ENCODE measurements at places on chromosomes 13 and 19.

DNA sequence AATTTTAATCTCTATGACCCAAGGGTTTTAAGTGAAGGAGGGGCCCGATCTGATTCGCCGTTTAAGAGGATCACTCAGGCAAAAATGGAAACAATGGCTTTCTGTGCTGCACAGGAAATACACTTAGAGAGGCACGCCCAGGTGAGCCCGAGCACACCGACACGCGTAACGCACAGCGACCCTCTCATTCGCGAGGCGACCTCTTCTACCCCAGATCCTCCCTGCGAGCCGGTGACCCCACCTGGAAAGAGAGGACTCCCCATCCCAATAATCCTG, 216 bp downstream of the SH2D3A start:
- DNase-seq: no peak

- no peak for DNase-seq
These were observed 7.8 kb downstream of the ACTMAP start for GRCh38 chr19:40742477-40742876.

- DNase-seq: no peak
These were observed 34.0 kb upstream of the ZNF573 start for GRCh38 chr19:37813340-37813739.

DNA sequence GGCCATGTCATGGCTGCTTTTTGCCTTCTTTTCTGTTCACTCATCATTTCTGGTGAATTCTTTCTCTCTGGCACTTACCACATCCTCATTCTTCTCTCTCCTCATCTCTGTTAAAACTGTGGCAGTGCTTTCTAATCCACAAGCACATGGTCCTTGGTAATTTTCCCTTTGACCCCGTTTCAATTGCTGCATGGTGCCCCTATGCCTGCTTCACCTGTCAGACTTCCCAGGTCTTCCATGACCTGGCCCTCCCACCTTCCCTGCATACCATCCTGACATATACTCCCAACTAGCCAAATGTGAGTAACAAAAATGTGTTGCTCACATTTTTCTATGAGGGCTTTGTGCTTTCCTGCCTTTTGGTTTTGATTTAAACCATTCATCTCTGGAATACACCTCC, 286.5 kb downstream of the MTUS2 start:
- no peak for DNase-seq

DNA sequence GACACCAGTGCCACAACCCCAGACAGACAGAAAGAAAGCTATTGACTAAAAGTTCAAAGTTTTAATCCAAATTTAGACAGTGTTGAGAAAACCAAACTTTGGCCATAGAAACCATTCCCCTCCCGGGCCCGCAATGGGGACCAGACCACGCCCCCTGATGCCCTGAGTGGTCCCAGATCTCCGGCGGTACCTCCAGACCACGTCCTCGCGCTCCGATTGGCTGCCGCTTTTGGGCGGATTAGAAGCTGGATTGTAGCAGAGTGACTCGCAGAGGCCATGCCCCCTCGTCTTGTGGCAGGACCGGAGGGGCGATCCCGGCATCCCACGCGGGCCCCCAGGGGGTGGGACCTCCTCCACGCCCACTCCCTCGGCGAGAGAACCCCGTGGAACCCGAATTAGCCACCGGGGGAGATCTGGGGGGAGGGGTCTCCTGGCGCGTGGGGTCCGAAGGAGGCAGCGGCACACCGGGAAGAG, 797 bp upstream of the HSD17B14 start:
- peak; percentile 94 for DNase-seq

DNA sequence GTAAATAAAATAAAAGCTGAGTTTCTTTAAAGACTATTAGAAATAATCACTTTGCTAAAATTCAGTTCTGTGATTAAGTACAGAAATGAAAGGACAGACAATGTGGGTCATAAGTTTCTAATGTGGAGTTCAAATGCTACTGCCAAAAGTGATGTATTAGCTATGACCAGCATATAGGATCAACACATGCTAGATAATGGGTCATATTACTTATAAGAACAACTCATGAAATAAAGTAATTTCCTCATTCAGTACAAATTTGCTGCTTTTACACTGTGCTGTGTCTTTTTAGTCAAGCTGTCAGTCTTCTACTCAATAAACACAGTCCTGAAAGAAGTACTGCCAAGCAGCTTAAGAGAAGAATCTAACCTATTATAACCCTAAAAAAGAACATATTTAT, 135.2 kb downstream of the VWA8 start:
- no peak for DNase-seq

- no peak for DNase-seq
These were observed 426.1 kb downstream of the EFNB2 start for GRCh38 chr13:106109391-106109791.

DNA sequence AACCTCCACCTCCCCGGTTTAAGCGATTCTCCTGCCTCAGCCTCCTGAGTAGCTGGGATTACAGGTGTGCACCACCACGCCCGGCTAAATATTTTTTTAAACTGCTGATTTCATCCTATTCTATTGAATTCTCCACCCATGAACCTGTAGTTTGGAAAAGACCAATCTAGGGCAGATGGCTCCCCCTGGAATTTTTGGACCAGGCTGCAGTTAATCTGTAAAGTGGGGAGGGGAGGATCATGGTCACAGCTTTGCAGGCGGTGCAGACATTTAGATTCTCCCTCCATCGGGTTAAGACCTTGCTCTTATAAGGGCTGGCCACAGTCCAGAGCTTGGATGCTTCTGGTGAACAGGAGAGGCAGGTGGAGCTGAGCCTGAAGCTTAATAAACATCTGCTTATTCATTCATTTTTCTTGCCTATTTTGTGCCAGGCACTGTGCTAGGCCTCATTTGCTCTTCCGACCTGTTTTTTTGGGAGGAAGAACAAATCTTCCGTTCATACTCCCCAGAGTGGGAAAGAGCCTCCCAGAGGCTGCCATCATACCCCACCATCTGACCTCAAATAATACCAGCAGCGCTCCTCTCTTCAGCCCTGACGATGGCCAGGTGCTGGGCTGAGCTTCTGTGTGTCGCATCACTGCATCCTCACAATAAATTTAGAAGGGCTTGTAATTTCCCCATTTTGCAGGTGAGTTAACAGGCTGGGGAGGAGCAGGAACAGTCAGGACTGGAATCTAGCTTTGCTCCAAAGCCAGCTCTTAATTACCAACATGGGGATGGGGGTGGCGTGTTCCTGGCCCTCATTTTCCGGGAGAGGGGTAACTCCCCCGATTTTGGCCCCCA, 902 bp upstream of the CCDC106 start:
- DNase-seq: no peak

- no peak for DNase-seq
These were observed 5.7 kb upstream of the FOXO1 start for GRCh38 chr13:40671956-40672764.

- DNase-seq: no peak
These were observed 127.5 kb upstream of the KLF5 start for GRCh38 chr13:72931311-72931710.

DNA sequence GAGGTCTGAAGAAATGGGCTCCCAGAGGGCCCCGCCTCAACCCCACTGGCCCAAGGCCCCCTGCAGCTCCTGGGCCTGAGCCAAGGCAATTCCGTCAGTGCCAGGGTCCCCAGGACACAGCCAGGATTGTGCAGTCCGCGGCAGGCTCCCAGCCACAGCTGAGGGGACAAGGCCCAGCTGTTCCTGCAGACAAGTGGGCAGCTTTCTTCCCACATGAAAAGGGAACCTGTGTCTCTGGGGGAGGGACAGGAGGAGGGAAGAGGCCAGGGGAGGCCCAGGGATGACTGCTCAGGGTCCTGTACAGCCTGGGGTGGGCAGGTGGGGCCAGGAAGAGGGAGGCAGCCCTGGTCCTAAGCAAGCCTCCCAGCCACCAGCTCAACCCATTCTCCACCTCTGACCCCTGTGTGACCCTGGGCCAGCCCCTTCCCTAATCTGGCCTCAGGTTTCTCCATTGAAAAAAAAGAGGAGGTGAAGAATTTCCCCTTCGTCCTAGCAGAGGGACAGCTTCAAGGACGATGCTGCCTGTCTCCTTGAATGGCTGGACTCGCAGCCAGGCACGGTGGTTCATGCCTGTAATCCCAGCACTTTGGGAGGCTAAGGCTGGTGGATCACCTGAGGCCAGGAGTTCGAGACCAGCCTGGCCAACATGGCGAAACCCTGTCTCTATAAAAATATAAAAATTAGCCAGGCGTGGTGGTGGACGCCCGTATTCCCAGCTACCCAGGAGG, 20.5 kb upstream of the VSTM2B start:
- DNase-seq: no peak

- DNase-seq: no peak
These were observed at the start of gene FCHO1 for GRCh38 chr19:17751103-17751911. FCHO1 (plus strand) TSS chr19:17751477; CDS start chr19:17755165, 3,688 bp downstream.

- peak; percentile 86 for DNase-seq
These were observed at the start of gene ZFP36 for GRCh38 chr19:39406656-39407409. ZFP36 (plus strand) TSS chr19:39406847; CDS start chr19:39406905, 58 bp downstream.

GRCh38 chr19:33941133-33941532, 144.5 kb downstream of the KCTD15 start:
- DNase-seq: no peak

GRCh38 chr13:80757694-80758093, 416.8 kb upstream of the SPRY2 start:
- DNase-seq: no peak

DNA sequence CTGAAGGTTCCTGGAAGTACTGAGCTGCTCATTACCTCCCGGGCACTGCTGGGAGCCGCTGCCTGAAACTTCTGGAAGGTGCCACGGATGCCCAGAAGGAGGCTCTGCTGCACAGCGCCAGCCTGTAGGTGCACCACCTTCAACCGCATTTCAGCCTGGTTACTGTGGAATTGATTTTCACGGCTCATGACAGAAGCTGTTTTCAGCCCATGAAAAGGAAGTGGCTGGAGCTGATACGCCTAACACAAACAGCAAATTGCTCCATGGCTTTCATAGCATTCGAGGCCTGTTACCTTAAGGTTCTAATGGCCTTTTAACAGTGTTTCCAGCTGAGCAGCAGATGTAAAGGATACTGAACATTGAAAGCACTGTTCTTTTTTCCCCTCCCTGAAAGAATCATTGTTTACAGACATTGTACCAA, 22.0 kb downstream of the GPC6 start:
- no peak for DNase-seq

DNA sequence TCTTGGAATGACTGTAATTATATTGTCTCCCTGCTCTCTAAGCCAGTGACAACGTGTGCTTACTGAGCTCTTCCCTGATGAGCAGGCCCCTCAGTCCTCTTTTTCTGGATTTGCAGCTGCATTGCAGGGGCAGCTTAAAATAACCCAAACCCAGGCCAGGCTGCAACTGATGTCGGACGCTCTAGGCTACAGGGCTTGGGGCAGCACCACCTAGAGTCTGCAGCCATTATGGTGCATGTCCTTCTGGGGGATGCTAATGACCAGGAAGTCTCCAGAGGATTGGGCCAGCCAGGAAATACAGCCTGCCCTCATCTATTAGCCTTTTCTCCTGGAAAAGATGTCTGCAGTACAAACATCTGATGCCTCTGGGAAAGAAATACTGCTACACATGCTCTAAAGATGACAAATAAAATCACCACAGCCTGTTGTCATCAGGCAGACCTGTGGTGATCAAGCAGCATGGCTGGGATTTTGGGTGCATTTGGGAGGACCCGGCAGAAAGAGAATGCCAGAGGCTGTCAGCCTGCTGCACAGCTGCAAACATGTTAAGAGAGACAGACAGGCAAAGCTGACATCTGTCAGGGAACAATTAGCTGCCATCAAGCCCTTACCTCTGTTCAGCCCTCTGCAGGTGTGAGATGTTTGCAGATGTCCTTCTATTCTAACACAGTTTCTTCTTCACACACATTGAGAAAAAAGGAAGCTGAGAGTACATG, 51.8 kb downstream of the CCDC70 start:
- no peak for DNase-seq

- DNase-seq: no peak
These were observed 37.0 kb upstream of the TNFAIP8L1 start for GRCh38 chr19:4602173-4602788.

- DNase-seq: no peak
These were observed 213.7 kb downstream of the SLITRK5 start for GRCh38 chr13:87884884-87885283.

DNA sequence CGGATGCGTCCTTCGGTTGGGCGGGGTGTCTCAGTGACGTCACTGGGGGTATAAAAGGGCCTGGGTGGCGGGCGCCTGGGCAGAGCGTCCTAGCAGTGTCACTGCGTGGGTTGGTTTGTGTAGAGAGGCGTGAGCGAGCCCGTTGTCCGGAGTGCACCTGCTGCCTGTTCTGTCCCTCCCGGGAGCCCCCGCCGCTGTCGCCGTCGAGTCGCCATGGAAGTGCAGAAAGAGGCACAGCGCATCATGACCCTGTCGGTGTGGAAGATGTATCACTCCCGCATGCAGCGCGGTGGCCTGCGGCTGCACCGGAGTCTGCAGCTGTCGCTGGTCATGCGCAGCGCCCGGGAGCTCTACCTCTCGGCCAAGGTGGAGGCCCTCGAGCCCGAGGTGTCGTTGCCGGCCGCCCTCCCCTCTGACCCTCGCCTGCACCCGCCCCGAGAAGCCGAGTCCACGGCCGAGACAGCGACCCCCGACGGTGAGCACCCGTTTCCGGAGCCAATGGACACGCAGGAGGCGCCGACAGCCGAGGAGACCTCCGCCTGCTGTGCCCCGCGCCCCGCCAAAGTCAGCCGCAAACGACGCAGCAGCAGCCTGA, 2.9 kb downstream of the IER2 start:
- peak; percentile 99 for DNase-seq

GRCh38 chr19:27993619-27994570, 1219.1 kb downstream of the UQCRFS1 start:
- DNase-seq: no peak

DNA sequence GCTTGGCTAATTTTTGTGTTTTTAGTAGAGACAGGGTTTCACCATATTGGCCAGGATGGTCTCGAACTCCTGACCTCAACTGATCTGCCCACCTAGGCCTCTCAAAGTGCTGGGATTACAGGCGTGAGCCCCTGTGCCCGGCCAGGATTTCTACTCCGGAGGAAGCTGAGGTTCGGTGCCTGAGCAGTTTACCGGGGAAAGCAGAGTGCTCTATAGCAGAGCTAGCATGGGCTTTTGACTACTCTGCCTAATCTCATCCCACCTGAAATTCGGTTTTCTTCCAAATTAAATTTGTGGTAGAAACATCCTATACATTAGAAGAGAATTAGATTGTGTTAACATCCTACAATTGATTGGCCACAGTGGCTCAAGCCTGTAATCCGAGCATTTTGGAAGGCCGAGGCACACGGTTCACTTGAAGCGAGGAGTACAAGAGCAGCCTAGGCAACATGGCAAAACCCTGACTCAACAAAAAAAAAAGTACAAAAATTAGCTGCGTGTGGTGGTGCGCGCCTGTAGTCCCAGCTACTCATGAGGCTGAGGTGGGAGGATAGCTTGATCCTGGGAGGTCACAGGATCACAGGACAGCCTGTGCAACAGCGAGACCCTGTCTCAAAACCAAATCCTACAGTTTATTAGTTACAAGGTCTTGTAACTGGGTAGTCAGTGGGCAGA, 1.6 kb downstream of the RPL13A start:
- DNase-seq: no peak

- DNase-seq: no peak
These were observed 9.1 kb downstream of the CARS2 start for GRCh38 chr13:110696776-110697175.

Data from H1 (cell line).